ENCODE measurements at places on chromosomes 13 and 19. TPM values are rescaled to one million over a fixed set of nuclear protein-coding genes. Genes with fewer than 3 reads are reported as not detected.

GRCh38 chr19:2561221-2561620, 85.3 kb downstream of the GADD45B start:
- DNase-seq, result no peak

GRCh38 chr13:56865416-56865815, 275.3 kb upstream of the PRR20A start:
- DNase-seq, result no peak

DNA sequence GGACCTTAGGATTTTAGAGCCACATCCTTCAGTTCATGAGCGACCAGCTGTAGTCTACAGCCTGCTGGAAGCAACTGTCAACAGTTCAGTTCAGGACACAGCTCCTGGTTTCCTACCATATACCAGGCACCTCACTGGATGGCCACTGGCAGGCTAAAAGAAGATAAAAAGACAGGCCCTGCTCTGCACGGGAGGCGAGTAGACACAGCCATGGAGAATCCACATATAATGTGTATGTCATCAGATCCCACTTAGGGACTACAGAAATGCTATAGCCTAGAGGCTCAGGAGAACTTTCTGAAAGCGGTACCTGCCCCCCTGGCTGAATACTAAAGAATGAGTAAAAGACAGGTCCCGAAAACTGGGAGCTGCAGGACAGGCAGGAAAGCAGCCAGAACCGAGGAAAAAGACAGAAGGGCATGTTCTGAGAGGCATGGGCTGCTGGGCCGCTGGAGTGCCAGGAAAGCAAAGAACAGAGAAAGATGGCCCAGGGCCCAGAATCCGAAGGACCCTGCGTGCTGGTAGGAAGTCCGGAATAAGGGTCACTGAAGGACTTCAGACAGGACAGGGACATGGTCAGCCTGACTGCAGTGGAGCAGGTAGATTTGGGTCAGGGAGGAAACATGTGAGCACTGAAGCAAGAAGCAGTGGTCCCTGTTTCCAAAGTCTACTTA, 23.5 kb downstream of the DZIP1 start:
- no peak for DNase-seq

DNA sequence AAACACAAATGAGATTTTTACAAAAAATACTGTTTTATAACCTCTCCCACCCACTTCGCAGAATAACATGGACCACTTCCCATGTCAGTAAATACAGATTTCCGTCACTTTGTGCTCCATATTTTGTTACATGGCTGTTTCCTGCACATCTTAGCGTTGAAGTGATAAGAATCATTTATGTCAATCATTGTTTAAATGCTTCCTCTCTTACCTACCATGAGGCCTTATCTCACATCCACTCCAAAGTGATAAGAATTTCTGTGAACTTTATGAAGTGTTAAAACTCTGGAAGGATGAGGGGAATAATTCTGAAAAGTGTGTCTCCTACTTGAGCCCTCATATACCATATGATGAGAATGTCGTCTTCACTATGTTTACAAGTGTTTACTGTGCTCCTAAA, 36.6 kb upstream of the IL17D start:
- no peak for DNase-seq

- DNase-seq, result no peak
Observed at GRCh38 chr13:112877539-112877938, 91.5 kb upstream of the MCF2L start.

- peak; percentile 90 for DNase-seq
Observed at GRCh38 chr19:39833464-39834286, at the start of gene DYRK1B. TSS of gene DYRK1B (minus strand) at chr19:39834162. CDS start at chr19:39831867, 2,295 bp downstream.

DNA sequence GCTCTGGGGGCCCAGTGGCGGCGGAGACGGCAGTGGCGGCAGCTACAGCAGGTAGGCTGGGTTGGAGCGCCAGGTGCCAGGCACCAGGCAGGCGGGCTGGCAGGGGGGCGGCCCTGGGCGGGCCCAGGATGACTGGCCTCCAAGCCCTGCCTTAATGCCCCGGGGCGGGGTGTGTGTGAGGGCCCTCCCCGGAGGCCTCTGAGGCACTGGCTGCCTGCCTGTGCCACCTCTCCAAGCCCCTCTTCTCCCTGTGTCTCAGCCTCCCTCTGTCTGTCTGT, at the start of gene KLK11:
TSS of gene KLK11 (minus strand) at position 63 of the 278 bp plus-strand sequence. CDS start 985 bp downstream, outside the sequence.
- no peak for DNase-seq

The ZNF154 gene
- total RNA-seq, result 1.2 TPM
